ENCODE measurements at places on chromosomes 5 and 9. TPM values are rescaled to one million over a fixed set of nuclear protein-coding genes. Genes with fewer than 3 reads are reported as not detected.

DNA sequence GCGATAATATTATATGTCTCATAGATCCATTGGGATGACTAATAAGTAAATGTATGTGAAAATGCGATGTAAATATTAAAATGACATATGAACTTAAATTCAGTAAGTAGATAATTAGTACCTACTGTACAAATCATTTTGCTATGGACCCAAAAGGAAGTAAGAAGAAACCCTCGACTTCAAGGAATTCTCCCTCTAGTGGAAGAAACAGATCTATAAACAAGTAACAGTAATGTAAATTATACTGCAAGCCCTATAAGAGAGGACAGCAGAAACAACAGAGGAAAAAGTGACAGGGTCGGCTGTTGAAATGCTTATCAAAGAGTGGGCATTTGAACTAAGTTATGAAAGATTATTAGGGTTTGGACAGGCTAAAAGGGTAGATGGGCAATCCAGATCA, 320.3 kb downstream of the DMAC1 start:
- DNase-seq = no peak

- DNase-seq = no peak
Observed at GRCh38 chr9:36415822-36416525, 15.9 kb upstream of the RNF38 start.

DNA sequence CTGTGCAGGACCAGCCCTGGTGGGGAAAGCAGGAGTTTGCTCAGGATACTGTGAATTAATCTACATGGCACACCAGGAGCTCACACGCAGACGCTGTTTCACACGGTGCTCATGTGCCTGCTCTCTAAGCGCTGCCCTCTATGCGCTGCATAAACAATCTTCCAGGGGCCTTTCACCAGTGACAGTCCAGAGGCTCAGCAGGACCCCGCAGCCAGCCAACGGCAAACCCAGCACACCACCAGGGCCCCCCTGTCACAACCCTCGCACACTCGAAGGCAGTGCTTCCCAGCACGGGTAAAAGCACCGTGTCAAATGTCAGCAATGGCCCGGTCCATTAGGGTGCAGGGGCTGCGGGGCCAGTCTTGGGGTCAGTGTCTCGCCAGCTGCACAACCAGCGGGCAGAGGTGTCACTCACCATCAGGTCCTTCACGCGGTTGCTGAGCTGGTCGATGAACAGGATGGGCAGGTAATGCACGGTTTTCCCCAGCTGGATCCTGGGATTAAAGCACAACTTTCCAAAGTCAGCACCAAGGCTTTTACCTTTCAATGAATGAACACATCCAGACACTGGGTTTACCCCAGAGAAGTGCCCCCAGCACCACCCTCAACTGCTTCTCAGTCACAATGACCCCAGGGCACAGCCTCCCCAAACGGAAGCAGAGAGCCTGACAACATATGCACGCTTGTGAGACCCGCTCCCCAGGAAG, 7.3 kb downstream of the CLPTM1L start:
- no peak for DNase-seq

- DNase-seq = no peak
Observed at GRCh38 chr5:64299805-64300204, 134.2 kb downstream of the RNF180 start.

- peak; percentile 44 for DNase-seq
Observed at GRCh38 chr9:83708515-83709158, 879 bp upstream of the UBQLN1 start.

DNA sequence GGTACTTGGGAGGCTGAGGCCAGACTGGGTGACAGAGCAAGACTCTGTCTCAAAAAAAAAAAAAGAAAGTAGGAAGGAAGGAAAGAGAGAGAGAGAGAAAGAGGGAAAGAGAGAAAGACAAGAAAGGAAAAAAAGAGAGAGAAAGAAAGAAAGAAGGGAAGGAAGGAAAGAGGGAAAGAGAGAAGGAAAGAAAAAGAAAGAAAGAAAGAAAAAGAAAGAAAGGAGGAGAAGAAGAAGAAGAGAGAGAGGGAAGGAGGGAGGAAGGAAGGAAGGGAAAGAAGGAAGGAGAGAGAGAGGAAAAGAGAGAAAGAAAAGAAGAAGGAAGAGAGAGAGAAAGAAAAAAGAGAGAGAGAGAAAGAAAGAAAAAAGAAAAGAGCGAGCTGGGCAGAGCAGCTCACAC, 3.1 kb upstream of the ZER1 start:
- DNase-seq = no peak

DNA sequence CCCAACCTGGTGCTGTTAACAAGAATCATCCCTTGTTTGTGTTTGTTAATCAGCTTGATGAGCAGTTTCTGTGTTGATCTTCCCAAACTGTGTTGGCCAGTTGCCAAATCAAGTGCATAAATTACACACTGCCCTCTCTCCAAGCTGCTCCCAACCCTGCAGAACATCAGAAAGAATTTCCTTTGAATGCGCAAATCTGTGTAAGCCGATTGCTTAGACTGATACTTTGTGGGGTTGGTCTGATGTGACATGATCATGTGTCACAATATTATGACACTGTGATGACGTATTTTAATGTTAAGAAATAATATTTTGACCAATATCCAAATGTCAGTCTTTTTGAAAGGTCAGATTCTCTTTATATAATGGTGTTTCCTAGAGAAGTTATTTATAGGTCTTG, 766.4 kb upstream of the WWC1 start:
- no peak for DNase-seq

DNA sequence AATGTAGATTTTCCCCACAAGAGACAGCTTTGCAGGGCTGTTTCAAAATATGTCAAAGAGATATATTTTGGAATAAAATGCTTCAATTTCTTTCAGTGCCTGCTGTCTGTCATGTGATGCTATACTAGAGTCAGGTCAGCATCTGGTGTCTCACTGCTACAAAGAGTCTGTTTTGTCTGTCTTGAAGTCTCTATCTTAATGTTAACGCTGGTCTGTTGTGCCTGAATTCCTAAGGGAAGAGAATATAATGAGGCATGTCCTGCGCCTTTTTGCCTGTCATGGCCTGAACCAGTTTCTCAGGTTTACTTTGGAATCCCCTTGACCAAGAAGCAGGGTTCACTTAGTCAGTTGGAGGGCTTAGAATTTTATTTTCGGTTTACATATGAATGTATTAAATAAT, 176.4 kb downstream of the PDZD2 start:
- DNase-seq = no peak

DNA sequence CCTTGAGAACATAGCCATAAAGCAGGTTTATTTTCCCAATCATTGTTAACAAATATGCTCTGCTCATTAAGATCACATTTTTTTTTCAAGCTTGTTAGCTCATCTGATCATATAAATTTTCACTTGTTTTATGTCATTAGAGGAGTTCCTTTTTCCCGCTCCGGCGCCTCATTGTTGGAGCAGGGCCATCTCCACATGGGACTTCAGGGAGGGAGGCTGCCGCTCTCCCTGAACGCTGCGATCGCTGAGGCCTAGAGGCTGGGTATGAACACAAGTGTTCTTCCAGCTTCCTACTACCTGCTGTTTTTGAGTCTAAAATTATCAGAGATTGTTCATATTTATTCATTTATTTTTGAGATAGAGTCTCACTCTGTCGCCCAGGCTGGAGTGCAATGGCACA, 246.9 kb downstream of the MPDZ start:
- no peak for DNase-seq

CAMK4 gene
- 4.4 TPM for polyA plus RNA-seq

SPINK7 gene
- 0.82 TPM for polyA plus RNA-seq

DNA sequence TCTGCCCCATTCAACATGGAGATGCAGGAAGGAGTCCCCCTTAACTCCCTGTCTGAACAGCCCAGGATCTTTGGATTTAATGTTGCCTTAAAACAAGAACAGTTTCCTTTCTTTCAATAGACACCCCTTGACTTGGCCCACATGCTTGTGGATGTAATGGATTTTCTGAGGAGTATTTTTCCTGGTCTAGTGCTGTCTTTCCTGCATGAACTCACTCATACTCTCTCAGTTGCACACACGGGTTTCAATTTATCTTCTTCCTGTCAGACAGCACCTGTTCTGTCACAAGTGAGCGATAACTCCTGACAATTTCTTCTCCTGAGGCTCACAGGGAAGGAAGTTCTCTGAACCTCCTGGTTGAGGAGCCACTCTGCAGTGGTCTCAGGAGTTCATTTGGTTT, 85.1 kb downstream of the ACER2 start:
- no peak for DNase-seq

- DNase-seq = peak; percentile 40
Observed at GRCh38 chr5:150081541-150082283, 4.6 kb downstream of the CSF1R start.

GRCh38 chr9:122274055-122274454, 9.4 kb downstream of the MRRF start:
- DNase-seq = no peak

GRCh38 chr5:140321796-140322195, 18.9 kb upstream of the PFDN1 start:
- DNase-seq = no peak

GRCh38 chr5:56145511-56145910, 87.6 kb downstream of the ANKRD55 start:
- DNase-seq = no peak

GRCh38 chr5:78633700-78634099, 14.9 kb downstream of the LHFPL2 start:
- no peak for DNase-seq

DNA sequence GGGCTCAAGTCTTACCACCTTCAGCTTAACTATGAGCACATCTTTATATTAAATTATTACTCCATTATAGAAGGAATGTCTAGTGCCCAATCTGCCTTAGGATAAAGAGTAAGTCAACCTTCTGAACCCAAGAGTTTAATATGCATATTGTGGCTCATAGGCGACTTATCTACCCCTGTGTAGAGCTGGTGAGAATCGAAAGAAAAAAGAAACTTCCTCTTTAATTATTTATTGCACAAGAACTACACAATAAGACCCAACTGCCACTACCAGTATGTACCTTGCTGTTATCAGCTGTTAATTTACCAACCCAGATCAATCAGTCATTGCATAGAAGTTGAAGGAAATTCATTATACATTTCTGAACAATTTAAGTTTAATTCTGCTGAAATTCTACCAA, 329.1 kb upstream of the SLC24A2 start:
- no peak for DNase-seq

DNA sequence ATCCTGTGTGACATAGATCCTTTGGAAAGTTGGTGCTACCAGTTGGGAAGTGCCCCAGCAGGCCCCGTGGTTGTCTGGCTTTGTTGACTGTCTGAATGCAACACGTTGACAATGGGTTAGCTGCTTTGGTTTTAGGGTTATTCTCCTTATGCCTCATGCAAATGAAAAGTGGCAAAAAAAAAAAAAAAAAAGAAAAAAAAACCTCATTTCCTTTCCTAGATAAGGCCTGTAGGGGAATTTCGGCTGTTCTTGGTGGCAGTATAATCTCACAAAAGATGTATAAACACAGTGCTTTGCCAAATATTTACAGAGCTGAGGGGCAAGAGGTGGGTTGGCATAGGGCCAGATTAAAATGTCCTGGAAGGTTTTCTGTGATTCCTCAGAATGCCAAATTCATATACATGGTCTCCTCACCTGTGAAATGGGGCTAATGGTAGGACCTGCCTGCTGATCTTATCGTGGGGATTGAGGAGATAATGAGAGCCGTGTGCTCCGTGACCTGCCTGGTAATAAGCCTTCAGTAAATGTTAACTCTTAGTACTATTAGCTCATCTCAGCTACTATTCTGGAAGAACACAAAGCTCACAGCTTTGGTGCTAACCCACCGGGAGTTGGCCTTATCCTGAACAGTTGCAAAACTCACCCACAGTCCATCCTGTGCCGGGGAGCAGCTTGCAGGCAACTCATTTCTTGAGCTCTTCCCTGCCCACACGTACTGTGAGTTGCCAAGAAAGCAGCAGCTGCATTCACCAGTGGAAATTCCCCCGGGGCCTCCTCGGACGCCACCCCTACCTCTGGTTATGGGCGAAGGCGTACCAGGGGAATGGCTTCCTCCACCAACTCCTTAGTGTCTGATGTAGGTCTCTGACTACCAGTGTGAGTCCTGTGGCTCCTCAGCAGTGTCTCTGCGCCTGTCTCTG, 220.3 kb downstream of the NR3C1 start:
- no peak for DNase-seq

SH3RF2 gene
- polyA plus RNA-seq = 4.8 TPM

MTREX gene
- polyA plus RNA-seq = 81.8 TPM
